ENCODE measurements at places on chromosomes 16 and 17.

DNA sequence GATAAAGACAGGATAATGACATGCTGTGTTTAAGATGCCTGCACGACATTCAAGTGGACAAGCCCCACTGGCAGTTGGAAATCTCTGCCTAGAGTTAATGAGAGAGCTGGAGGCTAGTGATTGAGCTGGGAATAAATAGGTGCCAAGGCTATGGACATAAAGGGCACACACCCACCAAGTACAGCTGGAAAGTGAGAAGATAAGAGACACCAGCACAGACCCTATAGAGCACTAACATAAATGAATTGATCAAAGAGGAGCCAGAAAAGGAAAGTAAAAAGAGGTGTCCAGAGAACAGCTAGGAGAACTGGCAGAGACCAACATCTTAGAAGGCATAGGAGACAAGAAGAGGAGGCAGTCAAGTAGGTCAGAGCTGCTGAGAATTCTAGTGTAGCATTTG lies 101.2 kb downstream of the YPEL2 start:
- DNase-seq = no peak

DNA sequence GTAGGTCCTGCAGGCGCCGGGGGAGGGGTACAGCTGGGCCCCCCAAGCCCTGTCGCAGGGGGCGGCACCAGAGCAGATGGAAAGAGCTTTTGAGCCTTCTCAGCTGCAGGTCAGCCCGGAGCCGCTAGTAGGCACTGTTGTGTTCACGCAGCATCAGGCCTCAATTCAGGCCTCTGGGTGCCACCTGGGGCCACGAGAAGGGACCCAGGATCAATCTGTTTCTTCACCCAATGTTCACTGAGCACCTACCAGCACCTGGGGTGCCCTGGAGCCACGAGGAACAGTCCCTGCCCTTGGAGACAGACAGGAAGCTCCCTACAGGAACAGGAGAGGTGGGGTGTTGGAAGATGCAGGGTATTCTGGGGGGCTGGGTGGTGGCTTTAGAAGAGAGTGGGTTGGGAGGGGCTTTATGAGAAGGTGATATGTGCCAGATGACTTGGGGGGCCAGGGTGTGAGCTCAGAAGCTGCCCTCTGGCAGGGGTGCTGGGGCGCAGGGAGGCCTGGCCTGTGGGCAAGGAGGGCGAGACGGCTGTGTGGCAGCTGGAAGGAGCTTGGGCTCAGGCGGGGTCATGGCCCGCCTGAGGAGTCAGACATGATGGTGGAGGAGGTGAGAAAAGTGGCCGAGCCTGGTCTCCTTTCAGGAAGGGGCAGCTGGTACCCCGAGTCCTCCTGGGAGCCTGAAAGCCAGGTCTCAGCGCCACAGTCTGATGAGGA lies 121.9 kb upstream of the GSE1 start:
- DNase-seq = peak; percentile 54

DNA sequence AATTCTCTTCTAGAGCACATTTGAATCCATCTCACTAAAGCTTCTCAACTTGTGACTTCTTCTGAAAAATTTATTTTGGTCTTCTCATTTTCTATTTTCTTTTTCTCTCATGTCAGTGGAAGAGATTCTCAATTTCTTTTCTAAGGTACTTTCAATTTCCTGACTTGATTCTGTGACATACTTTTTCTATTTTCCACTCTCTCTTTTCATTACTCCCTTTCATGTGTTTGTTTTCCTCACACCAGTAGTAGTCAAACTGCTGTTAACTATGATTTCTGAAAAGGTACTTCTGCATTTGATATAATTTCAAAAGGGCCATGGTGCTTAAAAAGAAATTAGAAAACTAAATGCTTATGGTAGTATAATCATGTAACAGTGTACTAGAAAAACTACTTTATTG lies 41.9 kb downstream of the NFAT5 start:
- DNase-seq = no peak

DNA sequence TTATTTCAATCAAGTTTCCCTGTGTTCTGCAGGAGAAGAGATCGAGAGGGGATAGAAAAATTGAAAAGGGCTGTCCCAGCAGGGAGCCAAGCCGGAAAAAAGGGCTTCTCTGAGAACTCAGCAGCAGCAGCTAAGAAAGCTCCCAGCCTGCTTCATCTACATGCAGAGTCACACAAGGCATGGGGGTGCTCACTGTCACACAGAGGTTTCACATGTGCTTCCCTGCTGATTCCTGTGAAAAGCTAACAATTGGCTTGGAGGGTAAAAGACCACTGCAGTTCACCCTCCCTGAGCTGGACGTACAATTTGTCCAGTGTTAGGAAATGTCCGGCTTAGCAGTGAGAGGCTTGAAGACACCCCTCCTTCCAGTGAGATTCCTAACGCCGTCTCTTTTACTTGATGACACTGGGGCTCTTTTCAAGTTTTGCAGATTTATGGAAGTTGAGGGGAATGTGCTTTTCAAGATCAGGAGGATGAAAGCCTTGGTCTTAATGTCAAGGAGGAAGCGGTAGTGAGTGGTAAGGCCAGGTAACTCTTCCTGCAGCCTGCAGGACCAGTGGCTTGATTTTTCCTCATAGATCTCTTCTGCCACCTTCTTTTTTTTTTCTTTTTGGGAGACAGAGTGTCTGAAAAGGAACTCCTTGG lies 85.6 kb downstream of the WNT3 start:
- DNase-seq = no peak

DNA sequence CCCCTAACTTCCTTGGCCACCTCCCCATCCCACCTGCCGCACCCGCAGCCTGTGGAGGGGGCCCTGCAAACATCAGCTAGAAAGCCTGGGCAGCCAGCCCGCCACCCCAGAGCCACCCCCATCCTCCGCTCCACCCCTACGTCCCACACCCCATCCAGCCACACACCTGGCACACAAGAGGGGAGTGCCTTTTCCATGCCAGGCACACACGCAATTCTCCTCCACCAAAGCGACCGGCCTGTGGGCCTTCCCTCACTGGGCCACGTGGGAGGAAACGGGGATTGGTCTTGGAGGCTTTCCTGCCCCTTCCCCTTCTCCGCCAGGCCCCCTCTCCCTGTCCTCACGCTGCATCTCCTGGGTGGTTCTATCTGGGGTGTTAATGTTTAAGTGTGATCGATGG lies 48.7 kb upstream of the TNRC6C start:
- DNase-seq = no peak

GRCh38 chr16:1767116-1767994 lies 4.0 kb downstream of the NME3 start:
- DNase-seq = no peak

DNA sequence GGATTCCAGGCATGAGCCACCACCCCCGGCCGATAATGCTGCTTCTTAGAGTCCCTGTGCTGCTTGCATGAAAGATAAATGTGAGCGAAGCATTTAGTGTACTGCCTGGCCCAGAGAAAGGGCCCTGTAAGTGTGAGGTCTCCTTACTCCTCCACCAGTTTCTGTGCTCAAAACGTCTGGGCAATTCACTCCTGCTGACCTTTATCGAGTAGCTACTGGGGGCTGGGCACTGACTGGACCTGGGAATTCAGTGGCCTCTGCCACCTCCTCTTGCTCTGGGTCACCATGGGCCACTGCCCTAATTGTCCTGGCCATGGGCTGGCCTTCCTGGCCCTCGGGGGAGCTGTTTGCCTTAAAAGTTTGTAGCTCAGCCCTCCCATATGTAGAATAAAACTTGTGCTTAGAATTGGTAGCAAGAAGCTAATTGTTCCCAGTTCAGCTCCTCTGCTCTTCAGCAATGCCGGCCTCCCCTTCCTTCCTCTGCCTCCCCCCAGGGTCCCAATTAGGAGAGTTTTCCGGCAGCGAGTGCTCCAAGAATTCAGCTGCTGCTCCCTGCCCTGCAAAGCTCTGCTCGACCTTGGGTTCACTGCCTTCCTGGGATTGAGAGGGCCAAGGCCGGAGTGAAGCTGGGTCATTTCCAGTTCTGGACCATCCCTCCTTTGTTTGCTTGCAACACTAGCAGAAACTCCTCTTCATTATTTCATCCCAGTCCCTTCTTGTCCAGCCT lies 98.9 kb upstream of the CDC42EP4 start:
- no peak for DNase-seq

DNA sequence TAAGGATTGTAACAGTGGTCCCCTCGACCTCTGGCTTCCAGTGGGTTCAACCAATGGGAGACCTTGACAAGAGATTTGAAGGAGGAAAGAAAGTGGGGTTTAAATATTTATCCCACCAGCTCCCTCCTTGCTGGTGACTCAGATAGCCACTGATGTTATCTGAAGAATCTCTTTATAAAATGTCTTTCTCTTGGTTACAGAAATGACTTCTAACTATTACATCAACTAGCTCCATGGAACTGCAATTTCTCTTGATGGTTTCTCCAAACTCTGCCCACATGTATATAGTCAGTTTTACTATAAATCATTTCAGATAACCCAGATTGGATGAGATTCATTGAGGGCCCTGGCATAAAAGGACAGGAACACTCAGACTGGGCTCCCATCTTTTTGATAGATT lies 920.2 kb upstream of the SOX9 start:
- no peak for DNase-seq

DNA sequence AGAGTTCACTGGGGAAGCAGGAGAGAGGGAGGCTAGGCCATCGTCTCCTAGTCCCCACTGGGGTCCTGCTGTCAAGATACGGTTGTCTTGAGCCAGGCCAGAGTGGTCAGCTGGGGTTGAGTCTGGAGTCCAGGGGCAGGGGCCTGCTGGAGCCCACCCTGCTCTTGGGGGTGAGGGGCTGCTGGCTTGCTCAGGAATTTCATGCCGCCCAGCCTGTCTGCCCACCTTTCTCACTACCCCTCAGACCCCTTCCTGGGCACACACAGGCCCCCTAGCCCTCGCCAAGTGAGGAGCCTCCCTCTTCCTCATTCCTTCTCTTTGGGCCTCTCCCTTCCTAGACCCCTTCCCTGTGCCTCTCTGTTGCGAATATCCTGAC lies 1.3 kb downstream of the TRAF7 start:
- DNase-seq = no peak

DNA sequence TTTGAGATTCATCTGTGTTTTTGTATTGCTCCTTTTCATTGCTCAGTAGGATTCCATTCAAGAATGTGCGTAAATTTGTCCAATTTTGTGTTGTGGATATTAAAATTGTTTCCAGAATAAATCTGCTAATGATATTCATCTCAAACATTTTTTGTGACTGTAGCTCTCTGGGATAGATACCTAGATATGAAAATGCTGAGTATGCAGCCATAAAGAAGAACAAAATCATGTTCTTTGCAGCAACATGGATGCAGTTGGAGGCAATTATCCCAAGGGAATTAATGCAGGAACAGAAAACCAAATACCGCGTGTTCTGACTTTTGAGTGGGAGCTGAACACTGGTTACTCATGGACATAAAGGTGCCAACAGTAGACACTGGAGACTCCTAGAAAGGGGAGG lies 40.2 kb upstream of the ATF7IP2 start:
- DNase-seq = no peak

GRCh38 chr17:77832180-77832560 lies 126.3 kb upstream of the TNRC6C start:
- no peak for DNase-seq

DNA sequence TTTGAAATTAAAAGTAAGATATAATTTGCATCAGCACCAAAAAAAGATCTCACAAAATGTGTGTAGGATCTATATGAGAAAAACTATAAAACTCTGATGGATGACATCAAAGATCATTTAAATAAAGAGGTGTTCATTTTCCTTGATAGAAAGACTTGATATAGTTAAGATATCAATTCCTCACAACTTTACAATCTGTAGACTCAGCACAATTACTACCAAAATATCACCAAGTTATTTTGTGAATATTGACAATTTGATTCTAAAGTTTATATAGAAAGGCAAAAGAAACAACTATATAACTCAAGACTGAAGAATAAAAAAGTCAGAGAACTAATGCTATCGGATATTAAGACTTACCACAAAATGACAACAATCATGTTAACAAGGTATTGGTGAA lies 638.9 kb downstream of the HS3ST4 start:
- DNase-seq = no peak

DNA sequence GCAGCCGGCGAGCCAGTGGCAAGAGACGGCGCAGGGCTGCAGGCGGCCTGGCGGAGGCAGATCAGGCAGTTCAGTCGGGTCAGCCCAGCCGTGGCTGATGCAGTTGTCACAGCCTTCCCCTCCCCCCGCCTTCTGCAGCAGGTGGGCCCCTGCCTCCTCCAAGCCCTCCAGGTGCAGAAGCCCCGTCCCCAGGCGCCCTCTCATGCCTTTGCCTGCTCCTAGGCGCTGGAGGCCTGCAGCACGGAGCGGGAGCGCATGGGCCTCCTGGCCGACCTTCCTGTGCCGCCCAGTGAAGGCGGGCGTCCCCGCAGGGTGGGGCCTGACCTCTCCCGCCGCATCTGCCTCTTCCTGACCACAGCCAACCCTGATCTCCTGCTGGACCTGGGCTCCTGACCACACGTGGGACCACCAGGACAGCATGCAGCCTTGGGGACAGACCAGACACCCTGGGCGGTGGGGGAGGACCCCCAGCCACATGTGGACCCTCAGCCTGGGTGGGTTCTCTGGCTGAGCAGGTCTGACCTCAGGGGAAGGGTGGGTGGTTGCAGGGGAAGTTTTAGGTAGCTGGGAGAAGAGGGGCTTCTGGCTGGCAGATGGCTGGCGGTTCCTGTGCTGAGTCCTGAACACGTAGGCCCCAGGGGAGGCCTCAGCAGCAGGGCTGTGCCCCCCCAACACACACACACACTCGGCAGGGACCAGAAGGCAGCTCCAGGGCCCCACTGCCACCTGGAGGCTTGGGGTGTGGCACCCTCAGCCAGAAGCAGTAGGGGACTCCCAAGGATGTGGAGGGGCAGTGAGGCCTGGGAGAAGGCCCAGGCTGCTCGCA lies 3.1 kb upstream of the MRPS34 start:
- no peak for DNase-seq

GRCh38 chr17:56737421-56738161 lies 96.1 kb downstream of the C17orf67 start:
- DNase-seq = no peak

DNA sequence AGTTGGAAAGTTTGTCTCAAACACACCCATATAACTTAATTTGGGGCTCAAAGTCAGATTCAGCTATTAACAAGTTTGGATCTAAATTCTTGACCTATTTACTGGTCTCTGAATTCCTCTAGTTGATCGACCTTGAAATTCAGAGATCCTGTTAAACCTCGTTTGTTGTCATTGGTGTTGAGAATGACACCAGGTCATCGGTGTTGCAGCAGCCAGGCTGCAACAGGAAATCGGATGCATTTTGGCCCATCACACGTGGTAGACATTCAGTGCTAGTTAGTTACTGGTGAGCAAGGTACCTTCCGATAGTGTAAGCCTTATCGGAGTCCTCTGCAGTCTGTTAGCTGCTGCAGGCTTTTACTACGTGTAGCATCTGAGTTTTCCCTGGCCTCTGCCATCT lies 82.3 kb downstream of the WWP2 start:
- no peak for DNase-seq

GRCh38 chr17:39716879-39717536 lies 13.3 kb downstream of the MIEN1 start:
- DNase-seq = no peak
